ENCODE measurements at places on chromosomes 11 and 22.

DNA sequence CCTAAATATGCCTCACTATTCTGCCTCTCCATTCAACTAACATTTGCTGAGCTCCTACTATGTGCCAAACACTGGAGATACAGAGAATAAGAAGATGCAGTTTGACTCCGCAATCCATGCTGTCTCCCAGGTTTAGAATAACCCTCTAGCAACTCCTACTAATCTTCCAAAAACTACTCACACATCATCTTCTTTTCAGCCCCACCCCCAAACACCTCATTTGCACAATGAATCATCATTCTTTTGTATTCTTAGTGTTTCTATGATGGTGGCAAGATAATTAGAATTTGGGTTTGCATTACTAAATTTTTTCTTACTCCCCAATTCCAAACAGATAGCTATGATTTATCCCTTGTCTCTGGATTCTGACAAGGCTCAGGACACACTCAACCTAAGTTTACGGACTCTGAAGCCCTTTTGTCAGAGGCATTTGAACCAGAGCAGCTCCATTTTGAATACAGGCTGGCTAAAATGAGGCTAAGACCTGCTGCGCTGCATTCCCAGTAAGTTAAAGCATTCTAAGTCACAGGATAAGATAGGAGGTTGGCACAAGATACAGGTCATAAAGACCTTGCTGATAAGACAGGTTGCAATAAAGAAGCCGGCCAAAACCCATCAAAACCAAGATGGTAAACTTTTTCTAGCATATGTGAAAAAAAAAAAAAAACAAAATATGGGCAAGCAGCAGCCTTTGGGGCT is 1038.9 kb downstream of the DLG2 start:
- DNase-seq: no peak

DNA sequence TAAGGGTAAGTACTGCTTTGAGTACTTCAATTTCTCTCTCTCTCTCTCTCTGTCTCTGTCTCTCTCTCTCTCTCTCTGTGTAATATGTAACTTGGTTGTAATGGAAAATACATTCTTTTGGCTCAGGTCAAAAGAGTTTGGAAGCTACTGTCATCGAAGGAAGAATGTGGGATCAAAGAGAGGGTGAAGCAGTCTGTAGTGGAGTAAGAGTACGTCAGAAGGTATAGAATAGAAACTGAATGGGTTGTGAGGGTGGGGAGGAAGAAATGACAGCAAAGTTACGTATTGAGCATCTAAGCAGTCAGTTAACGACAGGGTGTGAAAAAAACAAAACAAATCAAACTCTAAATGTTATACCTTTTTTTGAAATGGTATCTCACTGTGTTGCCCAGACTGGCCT is 10.0 kb downstream of the NCAM1 start:
- DNase-seq: no peak

DNA sequence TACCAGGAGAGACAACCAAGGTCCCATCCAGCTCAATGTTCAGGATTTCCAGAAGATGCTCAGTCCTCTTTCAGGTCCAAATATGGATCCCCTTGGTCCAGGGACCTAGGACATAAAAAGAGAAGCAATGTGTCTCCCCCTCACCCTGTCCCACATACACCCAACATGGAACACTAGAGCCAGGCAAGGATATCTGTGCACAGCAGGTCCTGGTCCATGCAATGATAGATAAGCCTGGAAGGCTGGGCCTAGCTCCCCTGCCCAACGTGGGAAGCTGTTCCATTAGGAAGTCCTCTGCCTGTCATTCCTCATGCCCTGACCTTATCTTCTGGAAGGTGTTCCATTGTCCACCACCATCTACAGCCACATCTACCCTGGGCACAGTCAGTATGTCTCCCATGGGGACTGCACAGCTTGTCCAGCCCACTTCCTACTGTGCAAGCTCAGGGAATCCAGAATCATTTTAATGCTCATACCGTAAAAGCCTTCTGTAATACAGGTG is 1434.8 kb downstream of the TBC1D22A start:
- no peak for DNase-seq

DNA sequence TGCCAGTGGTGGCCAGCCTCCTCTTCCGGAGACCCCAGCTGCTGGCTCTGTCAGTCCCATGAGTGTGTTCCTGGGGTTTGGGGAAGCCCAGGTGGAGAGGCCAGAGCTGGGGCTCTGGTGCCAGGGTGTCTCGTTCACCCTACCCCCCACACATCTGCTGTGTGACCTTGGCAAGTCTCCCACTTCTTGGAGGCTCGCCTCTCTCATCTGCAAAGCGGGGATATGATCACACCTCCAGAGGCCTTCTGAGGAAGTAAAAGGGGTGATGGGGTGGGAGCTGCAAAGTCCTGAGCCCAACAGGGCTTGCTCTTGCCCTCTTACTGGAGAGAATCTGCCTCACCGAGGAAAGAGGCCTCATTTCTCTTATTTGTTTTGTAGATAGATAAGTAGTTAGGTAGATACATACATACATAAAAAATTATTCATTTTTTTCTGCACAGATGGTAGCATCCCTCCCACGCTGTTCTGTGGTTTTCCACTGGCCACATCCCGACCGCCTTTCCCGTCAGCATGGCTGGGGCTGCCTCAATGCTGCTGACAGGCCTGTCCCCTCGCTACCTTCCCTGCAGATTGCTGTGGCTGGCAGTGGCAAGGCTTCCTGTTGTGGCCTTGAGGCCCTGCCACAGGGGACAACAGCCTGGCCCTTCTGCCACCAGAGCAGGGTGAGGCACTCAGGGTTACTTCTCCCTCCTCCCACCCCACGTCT is 23.9 kb downstream of the MYO7A start:
- peak; percentile 81 for DNase-seq

DNA sequence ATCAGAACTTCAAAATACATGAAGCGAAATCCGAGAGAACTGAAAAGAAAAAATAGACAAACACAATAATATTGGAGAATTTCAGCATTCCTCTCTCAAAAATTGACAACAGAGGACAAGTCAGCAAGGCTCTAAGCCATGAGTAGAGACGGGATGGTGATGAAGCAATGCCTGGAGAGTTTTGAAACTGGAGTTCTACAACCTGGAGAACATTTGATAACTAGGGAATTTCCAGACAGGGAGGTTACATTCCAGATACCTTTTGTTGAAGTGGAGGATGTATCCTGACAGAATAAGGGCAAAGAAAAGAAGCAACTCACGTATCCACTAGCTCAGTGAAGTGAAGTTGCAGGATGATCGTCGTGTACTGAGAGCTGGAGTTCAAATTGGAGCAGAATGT is 291.4 kb downstream of the CTTN start:
- no peak for DNase-seq

- DNase-seq: no peak
Measured at GRCh38 chr11:48066881-48067800, 86.8 kb downstream of the PTPRJ start.

GRCh38 chr22:20036535-20037392 is 15.9 kb downstream of the TANGO2 start:
- DNase-seq: no peak

GRCh38 chr22:46588279-46589140 is 31.7 kb upstream of the GRAMD4 start:
- no peak for DNase-seq

- no peak for DNase-seq
Measured at GRCh38 chr11:12483604-12484003, 106.2 kb downstream of the PARVA start.

- DNase-seq: peak; percentile 9
Measured at GRCh38 chr11:102850973-102851745, 7.8 kb upstream of the MMP3 start.

- DNase-seq: no peak
Measured at GRCh38 chr11:40290171-40290631, 1169.3 kb downstream of the LRRC4C start.

DNA sequence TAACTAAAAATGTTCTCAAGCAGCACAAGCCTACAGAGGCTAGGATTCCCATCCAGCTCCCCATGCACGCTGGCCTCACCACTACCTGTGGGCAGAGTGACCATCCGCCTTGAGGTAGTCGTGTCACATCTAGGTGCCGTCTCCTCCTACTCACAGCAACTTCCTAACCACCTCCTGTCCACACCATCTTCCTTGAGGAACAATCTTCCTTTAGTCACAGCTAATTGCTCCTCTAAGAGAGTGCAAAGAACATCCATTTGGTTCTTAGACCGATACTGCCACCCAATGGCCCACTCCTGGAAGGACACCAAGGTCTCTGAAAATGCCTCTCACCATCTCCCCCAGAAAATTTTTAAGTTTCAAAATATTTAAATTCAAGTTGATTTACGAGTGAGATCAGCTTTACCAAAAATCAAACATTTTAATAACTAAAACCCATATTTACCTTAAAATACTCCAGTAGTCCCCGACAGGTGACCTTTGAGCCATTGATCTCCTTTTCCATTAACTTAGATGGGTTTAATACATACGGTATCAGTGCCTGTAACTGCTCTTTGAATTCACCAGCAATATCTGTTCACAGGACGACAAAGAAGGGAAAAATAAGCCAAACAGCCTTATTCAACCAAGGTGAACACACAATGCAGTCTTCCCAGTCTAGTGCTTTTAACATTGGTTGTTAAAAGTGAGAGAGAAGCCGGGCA is 21.7 kb upstream of the PLAAT3 start:
- peak; percentile 70 for DNase-seq

GRCh38 chr11:46947399-46948077 is 11.0 kb downstream of the CSTPP1 start:
- no peak for DNase-seq

- DNase-seq: no peak
Measured at GRCh38 chr22:45718391-45718790, 46.8 kb downstream of the ATXN10 start.

GRCh38 chr11:76265771-76266241 is 59.5 kb upstream of the WNT11 start:
- DNase-seq: no peak

- no peak for DNase-seq
Measured at GRCh38 chr22:35328472-35328885, 28.8 kb downstream of the TOM1 start.

DNA sequence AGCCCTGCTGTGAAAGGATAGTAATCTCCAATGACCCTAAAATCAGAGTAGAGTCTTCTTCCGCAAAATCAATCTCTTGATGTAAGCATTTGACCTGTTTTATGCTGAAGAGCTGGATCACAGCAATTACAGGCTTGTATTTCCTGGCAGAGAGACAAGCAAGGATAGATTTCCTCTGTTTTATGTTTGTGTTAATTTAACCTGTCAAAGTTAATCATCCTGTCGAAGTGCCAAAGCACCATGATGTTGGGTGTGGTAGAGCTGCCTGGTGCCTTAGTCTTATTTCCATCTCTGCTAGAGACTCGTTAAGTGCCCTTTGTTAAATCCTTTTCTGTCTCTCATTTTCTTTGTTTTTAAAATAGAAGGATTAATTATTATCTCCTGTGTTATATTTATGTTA is 248.1 kb downstream of the CNTN5 start:
- DNase-seq: no peak
